Stimulated activated CD4-positive, alpha-beta T cell treated with anti-CD3 and anti-CD28 coated beads, Interleukin-12 subunit alpha, Interleukin-12 subunit beta, amount 100 ng/mL, for 24 hours (primary cell): ENCODE measurements at places on chromosomes 5 and 9.
A peak's percentile ranks its signal among the peaks of the same experiment; 100 is the strongest.

GRCh38 chr5:150562832-150563231, 54.9 kb downstream of the NDST1 start:
- DNase-seq = no peak

GRCh38 chr9:123069010-123069481, 35.6 kb downstream of the GPR21 start:
- no peak for DNase-seq

- no peak for DNase-seq
Measured at GRCh38 chr5:18314192-18314778, 680.0 kb downstream of the TAF11L14 start.

DNA sequence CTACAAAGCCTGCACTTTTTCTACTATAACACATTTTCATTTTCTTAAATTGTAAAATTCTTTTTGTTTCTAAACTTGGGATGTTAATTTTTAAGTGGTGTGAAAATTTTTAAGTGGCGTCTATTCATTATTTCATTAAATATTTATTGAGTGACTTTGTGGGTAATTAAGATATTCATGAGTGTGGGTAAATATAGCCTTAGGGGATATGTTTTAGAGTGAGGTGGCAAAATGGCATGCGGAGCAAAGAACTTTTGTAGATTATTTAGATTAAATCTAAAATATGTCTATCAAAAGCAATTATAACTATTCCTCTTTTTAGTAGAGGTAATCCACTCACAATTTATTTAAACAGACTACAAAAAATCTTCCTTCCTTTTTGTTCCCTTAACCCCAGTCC, 188.4 kb downstream of the PCSK1 start:
- DNase-seq = no peak

DNA sequence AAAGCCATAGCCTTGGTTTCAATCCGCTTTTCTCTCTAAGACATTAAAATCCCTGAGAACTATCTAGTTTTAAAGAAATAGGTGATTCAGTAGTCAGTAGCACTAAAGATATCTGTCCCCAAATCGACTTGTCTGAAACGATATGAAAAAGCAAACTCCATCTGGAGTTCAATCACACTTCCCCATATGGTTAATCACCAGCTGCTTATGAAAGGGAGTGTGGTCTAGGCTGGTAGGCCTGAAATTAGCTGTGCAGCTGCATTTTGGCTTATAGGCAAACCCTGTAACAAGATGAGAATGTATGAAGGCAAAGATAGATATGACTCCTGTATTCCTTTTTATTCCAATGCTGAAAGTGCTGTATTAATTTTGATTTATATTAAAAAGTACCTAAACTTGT, 65.9 kb downstream of the DMRTA1 start:
- no peak for DNase-seq

DNA sequence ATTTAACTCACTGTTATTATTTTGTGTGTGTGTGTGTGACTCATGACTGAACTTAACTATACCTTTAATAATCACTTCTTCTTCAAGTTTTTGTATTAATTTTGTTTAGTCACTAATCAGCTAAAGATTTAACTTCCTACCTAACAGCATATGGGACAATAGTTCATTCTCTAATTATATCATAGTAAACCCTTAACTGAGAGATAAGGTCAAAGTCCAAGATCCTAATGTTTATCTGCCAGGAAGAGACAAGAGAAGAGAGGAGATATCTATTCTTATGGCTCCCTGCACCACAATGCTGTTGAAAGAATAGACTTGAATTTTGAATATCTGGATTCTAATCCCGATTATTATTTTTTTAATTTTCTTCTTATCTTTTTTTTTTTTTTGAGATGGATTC, 28.1 kb downstream of the FREM1 start:
- no peak for DNase-seq

- no peak for DNase-seq
Measured at GRCh38 chr5:35622974-35623373, 5.3 kb downstream of the SPEF2 start.

DNA sequence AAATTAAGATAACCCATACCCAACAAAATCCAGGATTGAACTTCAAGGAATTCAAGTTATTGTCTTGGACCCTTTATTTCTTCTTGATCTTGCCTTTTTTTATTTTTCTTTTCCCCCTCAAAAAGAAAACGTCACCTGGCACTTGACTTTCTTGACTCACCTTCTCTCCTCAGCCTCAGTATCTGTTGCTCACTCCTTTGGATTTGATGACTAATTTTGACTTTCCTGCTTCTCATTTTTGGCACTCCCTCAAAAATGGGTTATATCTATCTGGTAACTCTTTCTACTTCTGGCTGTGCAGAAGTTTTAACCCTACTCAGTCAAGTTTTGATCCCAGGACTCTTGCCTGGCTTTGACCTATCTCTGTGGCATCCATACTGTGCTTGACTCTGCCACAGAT, 66.6 kb upstream of the SPATA31D4 start:
- no peak for DNase-seq

DNA sequence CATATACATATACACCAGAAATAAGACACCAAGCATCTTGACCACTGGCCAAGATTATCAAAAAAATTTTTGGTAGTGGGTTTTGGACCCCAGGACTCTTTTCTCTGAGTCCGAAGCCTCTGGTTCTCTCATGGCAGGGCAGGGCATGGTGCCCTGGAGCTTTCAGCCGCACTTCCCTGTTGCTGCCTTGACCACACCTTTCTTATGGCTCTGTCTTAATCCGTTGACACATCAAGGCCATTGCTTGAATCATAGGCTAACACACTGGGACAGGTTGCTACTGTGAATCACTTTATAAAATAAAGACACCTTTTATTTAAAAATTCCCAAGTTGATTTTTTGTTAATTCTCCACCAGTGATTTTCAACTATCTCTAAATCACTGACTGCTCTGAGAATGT, 45.4 kb upstream of the CAST start:
- DNase-seq = no peak

DNA sequence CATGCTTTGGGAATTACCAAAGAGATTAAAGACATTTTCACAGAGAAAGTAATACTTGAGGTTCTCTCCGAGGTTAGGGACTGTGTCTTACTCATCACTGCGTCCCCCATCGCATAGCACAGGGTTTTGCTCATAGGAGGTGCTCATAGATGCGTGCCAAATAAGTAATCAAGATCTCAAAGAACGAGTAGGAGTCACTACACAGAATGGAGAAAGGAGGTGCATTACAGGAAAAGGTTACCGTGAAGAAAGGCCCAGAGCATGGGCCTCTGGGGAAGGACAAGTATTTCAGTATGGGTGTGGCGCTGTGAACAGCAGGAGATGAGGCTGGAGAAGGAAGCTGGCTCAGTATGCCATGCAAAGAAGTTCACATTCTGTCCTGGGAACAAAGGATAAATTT, 182.4 kb downstream of the ACTL7B start:
- no peak for DNase-seq

DNA sequence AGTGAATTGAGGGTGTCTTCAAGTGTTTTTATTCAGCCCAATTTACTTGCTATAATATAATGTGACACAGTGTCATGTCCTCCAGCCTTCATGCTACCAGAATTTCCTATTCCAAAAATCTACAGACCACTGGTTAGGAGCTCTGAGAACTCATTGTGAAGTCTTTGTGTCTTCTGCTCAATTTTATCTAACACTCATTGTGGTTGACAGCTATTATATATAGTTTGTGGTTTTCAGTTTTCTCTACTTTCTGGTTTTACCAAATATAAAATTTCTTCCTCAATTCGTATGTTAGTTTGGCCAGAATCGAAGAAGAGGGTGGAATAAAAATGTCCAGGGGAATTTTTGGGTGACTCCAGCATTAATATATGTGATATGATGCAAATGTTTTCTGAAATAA, 509.3 kb upstream of the NUDT12 start:
- DNase-seq = no peak

- no peak for DNase-seq
Measured at GRCh38 chr5:38093855-38094254, 164.5 kb upstream of the EGFLAM start.

GRCh38 chr5:168125445-168126199, 165.8 kb upstream of the WWC1 start:
- DNase-seq = no peak

DNA sequence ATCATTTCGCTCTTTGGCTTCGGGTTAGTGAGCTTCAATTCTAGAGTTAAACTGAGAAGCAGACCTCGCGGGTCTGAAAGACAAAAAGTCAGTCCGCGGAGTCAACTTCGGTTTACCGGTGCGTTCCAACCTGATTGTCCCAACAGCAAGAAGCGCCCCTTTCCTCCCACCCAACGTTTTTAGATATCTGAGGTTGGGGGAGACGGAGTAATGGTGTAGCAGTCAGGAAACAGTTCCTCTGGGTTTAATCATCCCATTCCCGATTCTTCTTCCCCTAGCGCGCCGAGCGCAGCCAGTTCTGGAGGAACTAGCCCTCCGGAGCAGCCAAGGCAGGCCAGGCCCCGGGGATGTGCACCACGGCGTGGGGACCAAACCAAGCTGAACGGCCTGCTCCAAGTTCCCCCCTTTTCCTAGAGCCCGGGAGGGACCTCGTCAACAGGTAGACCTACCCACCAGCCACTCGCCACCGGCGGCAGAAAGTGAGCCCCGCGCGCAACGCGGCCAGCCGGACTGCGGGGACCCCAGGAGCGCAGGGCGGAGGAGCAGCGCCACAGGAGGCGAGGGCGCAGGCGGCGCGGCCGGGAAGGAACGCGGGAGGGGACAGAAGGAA, 622 bp upstream of the ISL1 start:
- DNase-seq = no peak

DNA sequence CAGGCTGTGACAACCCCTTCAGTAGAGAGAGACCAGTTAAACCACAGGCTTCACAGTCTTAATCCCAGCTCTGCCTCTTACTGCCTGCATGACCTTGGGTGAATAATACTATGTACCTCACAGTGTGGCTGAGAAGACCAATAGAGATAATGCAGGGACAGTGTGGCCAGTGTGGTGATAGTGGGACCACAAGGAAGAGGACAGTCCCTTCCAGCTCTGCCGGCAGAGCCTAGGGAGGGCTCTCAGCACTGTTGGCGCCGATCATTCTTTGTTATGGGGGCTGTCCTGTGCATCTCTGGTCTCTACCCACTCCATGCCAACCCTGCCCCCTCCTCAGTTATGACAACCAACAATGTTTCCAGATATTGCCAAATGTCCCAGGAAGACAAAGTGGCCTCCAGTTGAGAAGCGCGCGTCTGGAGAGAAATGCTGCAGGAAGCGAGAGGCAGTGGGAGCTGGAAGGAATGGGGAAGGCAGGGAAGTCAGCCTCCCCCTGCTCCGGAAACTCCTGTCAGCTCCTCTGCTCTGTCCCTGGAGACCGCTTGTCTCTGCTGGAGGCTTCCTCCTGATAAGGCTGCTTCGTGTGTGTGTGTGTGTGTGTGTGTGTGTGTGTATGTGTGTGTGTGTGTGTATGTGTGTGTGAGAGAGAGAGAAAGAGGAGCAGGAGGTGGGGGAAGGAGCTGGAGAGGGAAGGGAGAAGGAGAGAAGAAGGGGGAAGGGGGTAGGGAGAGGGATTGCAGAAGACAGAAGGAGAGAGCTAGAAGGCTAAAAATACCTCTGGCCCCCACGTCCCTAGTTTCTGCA, 31.8 kb upstream of the FABP6 start:
- DNase-seq = no peak

DNA sequence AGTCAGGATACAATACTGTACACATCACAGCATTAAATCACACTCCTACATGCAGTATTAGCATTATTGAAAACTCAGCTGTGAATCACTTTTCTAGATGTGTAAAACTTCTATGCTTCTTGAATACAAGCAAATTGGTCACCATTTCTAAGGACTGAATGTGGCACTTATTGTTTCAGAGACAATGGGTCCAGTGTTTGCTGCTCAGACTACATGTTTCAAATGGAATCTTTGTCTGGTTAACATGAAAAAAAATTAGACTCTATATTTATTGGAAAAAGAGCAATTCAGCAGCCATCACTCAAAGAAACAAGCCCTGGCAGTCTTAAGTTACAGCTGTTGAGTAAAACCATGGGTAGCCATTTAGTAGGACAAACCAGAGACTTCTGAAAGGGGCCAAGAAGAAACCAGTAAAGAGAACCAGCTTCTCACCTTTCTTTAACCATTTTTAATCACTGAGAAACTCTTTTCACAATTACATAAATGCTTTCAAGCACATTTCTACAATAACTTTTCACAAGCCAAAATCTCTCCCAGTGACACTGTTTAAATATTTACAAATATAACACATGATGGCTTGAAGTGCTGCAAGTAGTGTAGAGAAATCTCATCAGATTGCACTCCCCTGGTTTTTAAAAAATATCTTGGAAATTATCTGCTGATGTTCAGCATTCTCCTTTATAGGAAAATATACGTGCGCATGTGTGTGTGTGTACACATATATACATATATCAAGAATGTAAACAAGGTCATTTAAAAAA, 35.2 kb downstream of the OR2K2 start:
- DNase-seq = no peak

DNA sequence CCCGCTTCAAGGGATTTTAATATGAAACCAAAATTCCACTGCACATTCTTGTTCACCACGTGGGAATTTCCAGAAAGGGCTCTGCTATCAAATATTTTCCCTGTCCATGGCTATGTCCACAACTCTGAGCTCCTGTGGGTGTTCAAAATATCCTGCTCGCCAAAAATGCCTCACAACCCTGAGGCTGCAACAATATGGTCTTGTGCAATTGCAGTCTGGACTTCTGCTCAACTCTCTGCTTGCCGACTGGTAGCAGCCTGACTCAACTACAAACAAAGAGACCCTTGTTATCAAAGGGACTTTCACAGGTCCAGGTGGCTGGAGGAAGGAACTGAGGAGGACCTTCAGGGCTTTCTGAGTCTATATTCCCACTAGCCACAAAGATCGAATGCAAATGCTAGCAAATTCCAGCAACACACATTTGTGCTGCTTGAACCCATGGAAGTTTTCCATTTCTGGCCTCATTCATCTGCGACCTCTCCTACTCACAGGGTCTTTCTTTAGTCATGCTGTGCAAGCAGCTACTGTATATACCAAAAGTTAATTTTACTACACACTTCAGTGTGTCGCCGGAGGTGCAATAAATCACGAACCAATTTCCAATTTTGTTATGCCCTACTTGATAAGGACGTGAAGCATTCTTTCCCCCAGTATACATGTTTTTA, 169.2 kb upstream of the SLC30A5 start:
- DNase-seq = no peak

GRCh38 chr5:28014779-28015178, 976.4 kb upstream of the CDH9 start:
- no peak for DNase-seq

DNA sequence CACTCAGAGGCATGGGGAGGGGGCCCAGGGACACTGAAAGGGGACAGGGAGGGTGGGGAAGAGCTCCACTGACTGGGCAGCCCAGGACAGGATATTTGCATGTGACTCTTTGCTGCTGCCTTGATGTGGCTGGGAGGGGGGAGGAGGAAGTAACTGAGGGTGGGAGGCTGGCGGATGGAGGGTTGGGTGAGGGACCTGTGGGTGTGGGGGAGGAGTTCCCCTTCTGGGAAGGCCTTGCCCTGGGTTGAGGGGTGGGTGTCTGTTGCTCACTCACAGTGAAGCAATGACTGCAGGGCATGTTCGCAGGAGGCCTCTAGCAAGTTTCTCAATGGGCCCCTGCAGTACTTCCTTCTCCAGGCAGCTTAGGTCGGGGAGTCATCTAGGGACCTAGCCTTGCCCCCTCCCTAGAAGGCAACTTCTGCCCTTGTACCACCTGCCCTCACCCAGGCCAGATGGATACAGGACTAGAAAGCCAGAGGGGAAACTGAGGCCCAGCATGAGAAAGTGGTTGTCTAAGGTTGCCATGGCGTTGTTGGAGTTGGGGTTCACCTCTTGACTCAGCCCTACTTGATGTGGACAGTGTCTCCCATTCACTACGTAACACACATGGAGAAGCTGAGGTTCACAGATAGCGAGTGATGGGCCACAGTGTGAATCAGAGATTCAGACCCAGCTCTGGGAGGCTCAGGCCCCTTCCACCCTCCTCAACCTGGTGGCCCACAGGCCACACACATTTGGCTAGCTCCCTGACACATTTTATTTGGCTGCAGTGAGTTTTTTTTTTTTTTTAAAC, 3.0 kb downstream of the GRK6 start:
- DNase-seq = peak; percentile 75
